ENCODE measurements at places on chromosomes 2 and 18.

DNA sequence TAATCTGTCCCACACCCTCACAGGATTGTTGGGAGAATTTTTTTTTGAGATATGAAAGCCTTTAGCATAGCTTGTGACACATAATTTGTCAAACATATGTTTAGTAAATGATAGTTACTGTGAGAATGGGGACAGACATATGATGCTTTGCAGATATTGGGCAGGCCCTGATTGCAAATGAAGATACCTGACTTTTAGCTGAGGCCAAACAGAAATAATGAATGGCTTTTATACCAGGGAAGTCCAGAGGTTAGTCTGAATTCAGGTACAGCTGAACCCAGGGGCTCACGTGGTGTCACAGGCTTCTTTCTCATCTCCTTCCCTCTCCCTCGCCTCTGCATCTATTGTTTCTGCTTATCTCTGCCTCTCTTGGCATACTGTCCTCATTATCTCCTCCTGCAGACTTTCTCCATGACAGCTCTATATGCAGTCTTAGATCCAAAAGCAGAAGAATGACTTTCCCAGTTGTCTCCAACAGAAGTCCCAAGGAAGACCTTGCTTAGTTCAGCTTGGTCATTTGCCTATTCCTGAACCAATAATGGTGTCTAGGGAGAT is 4.9 kb upstream of the WNT10A start:
- no peak for DNase-seq

DNA sequence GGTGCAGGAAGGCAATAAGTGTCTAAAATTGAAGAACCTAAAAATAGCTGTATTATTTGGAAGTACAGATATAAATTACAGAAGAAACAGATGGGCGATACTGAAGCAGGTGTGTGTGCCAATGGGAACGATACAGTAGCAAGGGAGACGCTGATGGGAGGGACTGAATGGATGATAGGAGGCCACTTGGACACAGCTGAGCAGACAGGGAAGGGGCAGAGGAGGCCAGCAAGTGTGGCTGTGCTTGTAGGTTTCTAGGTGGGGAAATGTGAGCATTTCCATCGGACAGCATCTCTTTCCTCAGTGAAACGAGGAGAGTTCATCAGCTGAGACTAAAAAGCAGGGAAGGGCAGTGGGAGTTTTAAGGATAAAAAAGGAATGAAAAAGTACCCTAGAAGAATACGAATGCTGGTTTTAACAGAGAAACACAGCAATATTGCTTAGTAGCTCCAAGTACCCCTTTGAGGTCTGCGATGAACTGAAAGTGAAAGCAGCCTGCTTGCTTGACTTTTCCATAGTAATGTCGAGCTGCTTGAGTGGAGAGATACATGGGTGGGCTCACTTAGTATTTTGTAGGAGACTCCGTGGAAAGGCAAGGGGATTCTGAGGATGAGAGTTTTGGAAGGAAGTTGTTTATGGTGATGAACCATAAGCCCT is 91.7 kb upstream of the EPC2 start:
- no peak for DNase-seq

GRCh38 chr2:75705921-75706320 is 4.8 kb downstream of the GCFC2 start:
- DNase-seq: peak; percentile 39

DNA sequence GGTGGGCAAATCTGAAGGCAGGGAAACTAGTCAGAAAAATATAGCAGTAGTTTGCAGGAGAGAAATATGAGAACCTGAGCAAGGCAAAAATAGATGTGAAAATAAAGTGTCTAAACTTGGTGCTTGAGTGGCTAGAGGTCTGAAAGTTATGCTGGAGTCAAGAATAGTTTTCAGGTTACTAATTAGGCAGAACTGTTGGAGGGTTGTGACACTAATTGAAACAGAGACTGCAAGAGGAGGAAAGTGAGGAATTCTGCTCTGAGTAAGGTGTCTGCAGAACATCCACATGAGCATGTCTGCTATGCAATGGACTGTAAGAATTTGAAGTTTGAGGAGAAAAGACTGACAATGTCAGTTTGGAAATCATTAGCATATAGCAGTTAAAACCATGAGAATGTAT is 444.0 kb upstream of the LRRTM1 start:
- DNase-seq: no peak
